Fibroblast of skin of left biceps (primary cell): ENCODE measurements at places on chromosomes 6 and 20.

GRCh38 chr20:33188421-33188820 lies 20.5 kb downstream of the BPIFA2 start:
- DNase-seq = no peak

DNA sequence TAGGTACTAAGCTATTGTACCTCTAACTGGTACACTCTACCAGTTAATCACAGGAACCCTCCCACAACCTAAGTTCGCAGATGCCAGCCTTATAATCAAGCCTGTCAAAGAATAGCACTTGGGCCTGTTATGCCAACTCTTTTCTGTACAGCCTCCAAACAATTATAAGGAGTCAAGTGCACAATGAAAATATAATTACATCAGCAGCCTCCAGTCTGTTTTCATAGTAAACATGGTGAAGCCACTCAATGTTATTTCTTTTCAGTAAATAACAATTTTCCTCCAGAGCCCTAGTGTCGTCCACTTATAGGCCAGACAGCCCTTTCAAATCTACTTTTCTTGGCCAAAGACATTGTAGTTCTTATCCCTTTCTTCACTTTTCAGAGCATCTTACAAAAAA lies 82.7 kb upstream of the CARMIL1 start:
- DNase-seq = no peak

GRCh38 chr20:37270576-37271420 lies 9.2 kb upstream of the GHRH start:
- no peak for DNase-seq

- no peak for DNase-seq
These were observed 9.7 kb downstream of the SCAF8 start for GRCh38 chr6:154742891-154743290.

DNA sequence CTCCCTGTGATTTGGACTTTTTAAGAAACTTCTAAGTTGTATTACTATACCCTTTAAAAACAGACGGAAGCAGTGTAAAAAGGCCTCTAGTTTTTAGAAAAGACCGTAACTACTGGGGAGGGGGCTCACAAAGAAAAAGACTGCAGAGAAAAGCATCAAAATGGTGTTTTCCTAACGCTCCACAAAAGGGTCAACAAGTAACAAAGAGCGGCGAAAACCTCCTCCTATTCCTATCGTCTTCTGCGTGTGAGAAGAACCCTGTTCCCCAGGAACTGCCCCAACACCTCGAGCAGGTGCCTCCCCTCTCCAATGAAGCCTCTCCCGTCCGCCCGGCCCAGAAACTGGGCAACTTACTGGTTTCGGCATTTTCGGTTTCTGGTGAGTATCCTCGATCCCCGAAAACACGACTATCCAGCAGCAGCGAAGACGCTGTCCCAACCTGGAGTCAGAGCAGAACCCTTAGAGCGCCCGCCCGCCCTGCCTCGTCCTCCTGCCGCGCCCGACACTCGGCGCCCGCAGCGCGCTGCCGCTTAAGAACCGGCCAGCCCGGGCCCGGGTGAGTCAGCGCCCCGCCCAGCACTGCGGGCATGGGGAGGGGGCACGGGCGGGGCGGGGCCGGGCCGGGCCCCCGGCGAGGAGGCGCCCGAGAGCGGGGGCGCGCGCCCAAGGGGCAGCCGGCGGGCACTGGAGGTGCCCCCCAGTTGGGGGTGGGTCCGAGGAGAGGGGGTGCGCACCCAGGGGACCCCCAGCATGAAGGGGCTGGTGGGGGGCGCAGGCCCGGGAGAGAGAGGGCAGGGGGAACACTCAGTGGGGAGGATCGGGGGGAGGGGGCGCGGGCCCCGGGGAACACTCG lies 1.2 kb downstream of the EZR start:
- no peak for DNase-seq

- no peak for DNase-seq
These were observed 126.2 kb downstream of the IMPG1 start for GRCh38 chr6:75946146-75946831.

- no peak for DNase-seq
These were observed 20.2 kb upstream of the PIM1 start for GRCh38 chr6:37149745-37150144.

- no peak for DNase-seq
These were observed 3.0 kb downstream of the ZBP1 start for GRCh38 chr20:57617079-57617795.

DNA sequence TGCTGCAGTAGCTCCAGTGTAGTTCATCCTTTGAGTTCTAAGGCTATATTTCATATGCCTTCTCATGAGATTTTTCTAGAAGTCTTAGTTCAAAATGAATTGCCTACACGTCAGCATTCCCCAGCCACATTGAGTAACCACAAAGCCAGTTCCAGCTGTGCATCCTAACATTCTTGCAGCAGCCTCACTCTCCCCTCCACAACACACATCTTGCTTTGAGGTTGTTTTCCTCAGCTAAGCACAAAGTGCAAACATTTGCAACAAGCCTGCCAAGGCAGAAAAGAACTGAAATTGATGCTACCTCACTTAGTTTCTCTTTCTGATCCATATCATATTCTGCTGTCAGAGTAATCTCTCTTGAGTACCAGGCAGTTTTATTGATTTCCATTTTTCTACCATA lies 160.7 kb upstream of the KCNQ5 start:
- DNase-seq = peak; percentile 59

DNA sequence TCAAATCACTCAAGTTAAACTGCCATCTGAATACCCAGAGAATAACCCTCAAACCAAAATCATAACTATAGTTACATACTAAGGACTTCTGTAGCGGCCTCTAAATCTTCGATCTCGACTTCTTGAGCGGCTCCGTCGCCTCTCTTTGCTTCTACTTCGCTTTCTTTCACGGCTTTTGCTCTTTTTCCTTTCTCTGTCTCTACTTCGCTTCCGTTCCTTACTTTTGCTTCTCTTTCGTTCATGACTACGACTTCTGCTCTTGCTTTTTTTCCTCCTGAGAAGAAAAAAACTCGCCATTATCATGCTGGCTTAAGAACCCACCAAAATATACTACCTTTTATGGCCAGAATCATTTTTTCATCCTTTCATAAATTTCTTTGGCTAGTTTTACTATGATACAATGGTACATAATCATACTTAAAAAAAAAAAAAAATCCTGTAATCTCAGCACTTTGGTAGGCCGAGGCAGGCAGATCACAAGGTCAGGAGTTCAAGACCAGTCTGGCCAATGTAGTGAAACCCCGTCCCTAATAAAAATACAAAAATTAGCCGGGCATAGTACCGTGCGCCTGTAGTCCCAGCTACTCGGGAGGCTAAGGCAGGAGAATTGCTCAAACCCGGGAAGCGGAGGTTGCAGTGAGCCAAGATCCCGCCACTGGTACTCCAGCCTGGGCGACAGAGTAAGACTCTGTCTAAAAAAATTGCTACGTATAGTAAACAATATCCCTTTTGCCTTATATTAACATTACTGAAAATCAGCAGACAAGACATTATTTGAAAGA lies 10.0 kb downstream of the RBM39 start:
- DNase-seq = no peak

- DNase-seq = no peak
These were observed 4.5 kb downstream of the GID8 start for GRCh38 chr20:62942456-62942855.

DNA sequence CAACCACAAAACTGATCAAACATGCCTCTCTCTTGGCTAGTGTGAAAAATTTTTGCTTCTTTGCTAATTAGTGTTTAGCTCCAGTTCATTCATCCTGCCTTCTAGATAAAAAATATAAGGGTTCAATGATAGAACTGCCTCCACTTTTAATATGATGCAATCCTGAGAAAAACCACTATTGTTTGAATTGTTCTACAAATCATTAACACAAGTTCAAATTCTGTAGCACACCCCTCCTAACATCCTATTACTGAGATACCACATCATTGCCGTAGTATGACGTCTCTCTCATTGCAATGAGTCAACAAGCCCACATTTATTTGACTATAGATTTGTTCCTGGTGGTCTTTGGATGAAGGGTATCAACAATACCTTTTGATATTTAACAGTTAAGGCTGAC lies 365.8 kb upstream of the OPRM1 start:
- no peak for DNase-seq

- DNase-seq = no peak
These were observed 492.0 kb upstream of the JAG1 start for GRCh38 chr20:11165789-11166188.

DNA sequence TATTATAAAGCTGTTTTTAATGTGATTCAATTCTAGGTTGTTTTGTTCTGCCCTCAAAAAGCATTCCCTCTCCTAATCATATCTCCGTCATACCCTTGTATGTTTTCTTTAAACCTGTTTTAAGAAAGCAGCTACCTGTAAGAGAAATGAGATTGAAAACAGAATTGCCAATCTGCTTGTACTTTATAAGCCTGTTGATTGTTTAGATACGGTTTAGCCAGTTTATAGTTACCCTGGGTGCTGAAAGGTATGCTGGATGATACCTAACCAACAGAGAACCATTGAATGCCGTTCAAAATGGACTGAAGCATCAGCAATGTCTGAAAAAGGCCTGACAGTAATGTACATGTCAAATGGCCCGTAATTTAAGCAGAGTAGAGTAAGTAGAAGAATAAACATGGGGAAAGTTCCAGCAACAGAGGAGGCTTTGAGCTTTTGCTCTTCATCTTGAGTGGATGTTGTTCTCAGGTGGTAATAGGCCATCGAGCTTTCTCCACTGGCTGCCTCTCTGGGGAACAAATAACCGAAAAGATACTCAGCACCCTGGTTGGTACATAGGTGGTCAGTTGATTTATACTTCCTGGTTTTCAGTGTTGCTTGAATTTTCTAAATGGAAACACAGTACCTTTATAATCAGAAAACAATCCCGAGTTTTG lies 27.5 kb downstream of the PTPN1 start:
- no peak for DNase-seq

DNA sequence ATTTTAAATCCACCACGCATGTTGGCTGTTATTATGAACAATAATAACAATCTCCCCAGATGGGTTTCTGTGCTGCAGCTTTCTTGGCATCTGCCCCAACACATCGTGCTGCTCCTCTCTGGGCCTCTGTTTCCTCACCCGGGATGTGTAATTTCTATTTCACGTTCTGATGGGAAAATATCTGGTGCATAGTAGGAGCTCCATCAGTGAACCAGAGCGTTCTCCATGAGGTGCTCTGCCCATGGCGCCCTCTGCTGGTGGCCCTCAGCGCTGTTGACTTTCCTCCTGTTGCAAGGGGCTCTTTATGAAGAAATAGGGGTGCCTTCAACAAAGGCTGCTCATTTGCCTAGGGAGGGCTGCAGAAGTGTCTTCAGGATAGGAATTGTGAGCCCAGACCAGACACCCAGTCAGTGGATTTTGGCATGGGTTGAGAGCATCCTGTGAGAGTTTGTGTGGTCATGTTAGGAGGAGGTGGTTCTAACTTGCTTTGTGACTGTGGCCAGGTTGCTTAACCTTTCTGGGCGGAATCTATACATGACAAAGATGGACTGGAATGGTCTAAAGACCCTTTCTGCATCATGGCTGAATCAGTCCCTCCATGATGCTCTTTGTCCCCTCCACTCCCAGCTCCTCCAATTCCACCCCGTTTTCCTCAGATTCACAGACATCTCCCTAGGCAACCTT lies 8.1 kb downstream of the SCRT2 start:
- DNase-seq = no peak

- DNase-seq = no peak
These were observed 30.0 kb upstream of the ZNF133 start for GRCh38 chr20:18258126-18258860.
